ENCODE measurements at places on chromosomes 16 and 17.

- DNase-seq, result no peak
These were observed 452.2 kb downstream of the KCNJ2 start for GRCh38 chr17:70621566-70621965.

DNA sequence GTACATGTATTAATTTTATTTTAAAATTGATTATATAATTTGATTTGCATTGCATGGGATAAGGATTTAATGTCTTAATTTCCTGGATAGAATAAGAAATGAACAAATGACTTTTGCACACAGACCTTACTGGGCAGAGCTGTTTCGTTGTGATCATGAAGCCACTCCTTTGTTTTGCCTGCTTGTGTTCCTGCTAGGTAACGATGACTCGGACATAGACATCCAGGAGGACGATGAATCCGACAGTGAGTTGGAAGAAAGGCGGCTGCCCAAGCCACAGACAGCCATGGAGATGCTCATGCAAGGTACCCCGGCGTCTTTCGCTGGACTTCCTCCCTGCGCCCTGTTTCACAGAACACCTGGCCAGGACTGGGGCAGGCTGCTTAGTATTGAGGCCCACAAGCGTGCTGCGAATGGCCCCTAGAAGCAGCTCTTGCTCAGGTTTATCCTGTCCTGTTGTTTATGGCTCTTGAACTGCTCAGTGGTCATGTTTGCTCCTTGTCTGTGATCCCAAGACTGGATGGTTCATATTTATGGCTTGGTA is 29.6 kb downstream of the CLUAP1 start:
- no peak for DNase-seq

DNA sequence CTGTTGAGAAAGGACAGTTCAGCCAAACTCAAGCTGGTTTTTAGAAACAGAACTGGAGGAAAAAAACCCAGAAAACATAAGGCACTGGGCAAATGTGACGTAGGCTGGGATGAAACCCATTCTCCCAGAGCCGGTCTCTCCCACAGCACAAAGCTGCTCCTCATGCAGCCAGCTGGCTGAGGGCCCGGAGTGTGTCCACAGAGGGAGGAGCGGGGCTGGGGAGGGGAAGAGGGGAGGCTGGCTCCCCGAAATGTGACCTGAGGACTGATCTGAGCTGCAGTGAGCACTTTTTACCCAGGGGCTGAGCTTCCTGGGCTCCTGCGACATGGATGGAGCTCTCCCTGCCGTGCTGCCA is 20.8 kb downstream of the FOXF1 start:
- no peak for DNase-seq

DNA sequence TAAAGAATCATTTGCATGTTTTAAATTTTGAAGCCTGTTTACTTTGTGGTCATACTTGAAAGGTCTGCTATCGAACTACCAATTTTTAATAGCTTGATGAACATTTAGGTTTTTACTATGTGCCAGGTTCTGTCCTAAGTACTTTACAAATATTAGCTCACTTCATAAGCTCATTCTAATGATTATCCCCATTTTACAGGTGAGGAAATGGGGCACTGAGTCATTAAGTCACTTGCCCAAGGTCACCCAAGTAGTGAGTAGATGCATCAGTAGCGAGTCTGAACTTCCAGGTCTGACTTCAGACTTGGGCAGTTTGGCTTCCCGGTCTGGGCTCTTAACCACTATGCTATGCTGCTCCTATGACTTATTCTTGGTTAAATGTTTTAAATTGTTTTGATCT is 4.0 kb downstream of the NDEL1 start:
- no peak for DNase-seq

GRCh38 chr17:17320911-17321220 is 17.7 kb downstream of the NT5M start:
- DNase-seq, result no peak

DNA sequence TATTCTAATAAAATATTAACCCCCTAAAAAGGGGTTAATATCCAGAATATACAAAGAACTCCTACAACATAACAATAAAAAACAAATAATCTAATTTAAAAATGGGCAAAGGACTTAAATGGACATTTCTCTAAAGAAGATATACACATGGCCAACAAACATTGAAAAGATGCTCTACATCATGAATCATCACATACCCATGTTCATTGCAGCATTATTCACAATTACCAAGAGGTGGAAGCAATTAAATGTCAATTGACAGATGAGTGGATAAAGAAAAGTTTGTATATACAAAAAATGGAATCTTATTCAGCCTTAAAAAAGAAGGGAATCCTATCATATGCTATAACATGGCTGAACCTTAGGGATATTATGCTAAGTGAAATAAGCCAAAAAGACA is 36.8 kb downstream of the CPD start:
- no peak for DNase-seq

DNA sequence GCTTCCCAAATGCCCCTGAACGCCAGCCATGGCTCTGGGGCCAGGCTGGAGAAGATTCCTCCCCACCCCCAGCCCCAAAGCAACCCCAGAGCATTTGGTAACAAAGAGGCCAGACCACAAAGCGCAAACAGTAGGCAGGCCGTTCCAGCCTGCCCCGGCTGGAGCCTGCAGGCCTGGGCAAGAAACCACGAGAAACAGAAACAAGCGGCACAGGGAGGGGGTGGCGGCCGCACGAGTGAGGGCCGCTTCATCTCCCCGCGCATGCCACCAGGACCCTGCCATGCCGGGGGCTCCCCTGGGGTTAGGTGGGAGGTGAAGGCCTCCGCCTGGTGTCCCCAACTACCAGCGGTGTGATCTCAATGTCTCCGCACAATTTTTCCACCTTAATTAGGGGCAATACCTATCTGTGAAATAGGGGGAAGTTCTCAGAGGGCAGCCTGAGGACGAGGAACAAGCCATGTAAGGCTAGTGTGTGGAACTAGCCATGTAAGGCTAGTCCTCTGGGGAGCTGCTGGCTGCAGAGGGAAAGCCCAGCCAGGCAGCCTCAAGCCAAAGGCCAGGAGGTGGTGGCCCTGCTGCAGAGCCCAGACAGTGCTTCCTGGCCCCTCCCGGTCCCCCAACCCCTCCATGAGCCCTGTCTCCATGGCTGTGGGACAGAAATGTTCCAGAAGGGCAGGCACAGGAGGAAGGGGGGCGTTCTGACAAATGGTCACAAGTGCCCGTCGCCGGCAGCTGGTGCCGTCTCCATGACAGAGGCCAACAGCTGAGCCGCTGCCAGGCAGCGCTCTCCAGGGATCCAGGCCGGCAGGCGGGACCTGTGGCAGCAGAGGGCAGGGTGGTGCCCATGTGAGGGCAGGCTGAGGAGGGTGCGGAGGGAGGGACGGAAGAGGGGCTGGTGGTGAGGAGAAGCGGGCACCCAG is 14.5 kb upstream of the MTSS2 start:
- DNase-seq, result no peak

- no peak for DNase-seq
These were observed 107.3 kb upstream of the CDH5 start for GRCh38 chr16:66258916-66259845.

DNA sequence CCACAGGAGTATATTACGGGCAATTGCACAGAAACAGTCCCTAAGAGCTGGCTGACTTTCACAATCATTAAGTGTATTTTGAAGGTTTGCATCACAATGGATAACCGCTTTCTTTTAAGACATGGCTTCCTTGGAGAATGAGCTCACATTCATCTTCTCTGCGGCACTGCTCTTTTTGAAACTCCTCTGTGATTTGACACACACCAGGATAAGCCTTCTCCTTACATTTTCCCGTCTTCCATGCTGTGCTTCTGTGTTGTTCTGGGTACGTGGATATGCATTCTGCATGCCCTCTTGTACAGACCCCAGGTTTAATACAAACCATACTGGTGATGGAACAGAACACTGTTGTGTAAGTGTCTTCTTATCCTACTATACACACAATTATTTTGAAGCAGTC is 89.5 kb upstream of the METRNL start:
- DNase-seq, result no peak

GRCh38 chr17:6554871-6555330 is 1.5 kb downstream of the PITPNM3 start:
- no peak for DNase-seq

GRCh38 chr16:89949121-89949742 is 677 bp downstream of the DEF8 start:
- DNase-seq, result no peak

DNA sequence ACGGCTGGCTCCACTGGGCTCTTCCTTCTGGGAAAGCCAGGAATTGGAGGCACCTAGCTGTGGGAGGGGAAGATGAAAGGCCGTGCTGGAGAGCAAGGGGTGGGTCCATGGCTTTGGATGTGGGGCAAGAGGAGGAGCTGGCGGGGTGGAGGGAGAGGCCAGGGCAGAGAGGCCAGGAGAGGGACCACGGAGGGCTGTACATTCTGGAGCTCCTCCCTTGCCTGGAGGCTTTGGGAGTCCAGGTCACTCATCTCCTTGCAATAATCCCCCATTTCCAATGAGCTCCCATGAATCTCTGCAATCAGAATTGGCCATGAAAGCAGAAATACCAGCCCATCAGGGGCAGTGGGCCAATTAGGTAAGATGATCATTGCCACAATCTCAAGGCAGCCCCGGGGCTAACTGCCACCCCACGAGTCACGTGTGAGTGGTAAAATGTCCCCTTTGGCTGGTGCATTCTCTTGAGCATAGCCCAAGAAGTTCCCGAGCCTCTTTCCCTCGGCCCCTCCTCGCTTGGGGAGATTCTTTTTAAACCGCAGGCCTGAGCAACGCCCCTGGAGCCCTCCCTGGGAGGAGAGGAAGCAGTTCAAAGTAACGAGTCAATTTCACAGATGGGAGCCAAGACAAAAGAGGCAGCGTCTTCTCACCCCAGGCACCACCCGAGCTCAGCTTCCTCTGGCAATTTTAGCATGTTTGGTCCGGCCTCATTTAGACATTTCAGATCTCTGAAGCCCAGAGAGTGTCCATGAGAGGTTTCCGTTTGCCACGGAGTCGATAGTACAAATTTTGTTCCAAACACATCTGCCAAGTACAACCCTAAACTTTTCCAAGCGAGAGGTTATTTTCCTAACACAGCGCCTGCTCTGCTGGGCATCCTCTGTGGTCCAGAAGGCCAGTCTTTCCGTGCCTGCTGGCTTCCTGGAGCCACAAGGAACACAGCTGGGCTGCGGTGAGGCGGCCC is 13.4 kb downstream of the RTN4RL1 start:
- no peak for DNase-seq

GRCh38 chr16:16830973-16831372 is 452.0 kb downstream of the NPIPA7 start:
- no peak for DNase-seq

DNA sequence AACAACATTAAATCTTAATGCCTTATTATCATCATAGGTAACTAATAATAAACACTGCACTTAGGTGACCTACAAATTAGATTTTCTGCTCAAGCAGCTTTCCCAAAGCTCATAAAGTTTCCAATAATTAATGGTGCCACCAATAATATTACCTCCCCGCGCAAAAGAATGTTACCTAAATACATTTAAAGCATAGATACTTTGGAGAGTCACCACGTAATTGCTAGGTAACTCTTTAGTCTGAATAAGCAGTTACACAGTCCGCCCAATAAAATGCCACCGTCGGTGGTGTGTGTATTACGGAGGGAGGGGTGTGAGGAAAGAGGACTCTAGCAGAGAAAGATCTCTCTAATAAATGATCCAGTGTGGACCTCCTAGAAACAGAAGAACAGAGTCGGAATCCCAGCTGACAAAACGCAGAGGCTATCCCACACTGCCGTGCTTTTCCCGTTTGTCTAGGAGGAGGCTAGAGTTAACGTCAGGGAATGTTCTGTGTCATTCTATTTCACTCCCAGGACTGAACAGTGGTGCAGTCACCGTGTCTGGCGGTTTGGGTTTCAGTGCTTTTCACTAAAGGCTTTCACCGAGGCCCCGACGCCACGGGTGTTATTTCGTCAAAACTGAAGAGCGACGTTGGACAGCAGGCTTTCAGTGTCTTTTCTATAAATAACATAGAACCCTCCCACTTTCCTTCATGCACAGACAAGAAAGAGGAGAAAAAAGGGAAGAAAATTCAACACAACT is 630 bp downstream of the RNFT1 start:
- DNase-seq, result peak; percentile 4

Data from fibroblast of skin of left biceps (primary cell).